ENCODE measurements at places on chromosomes 5 and 9.

DNA sequence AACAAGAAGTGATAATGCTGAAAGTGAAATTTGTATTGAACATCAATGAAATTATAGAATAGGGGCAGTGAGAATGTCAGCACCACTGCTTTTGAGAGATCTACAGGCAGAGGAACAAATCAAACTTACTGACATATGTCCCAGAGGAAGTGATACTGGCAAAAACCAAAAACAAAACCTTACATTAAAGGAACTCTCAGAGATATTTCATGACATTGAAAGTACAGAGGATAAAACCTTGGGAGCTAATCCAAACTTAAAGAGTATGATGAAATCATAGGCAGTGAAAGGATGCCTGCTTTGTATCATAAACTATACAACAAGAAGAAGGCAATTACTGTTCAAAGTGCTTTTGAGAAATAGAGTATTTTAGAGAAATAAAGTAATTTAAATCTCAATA is 90.4 kb upstream of the SV2C start:
- DNase-seq: no peak

- DNase-seq: no peak
Observed at GRCh38 chr5:153777681-153778581, 260.8 kb downstream of the FAM114A2 start.

- DNase-seq: no peak
Observed at GRCh38 chr5:34054400-34054729, 11.4 kb upstream of the C1QTNF3 start.

GRCh38 chr9:96116275-96117064 is 185.5 kb downstream of the HSD17B3 start:
- DNase-seq: no peak

- DNase-seq: no peak
Observed at GRCh38 chr9:4443439-4443838, 46.8 kb upstream of the SLC1A1 start.

GRCh38 chr5:54520438-54520846 is 2.9 kb downstream of the SNX18 start:
- peak; percentile 16 for DNase-seq

GRCh38 chr5:179149278-179149677 is 89.1 kb downstream of the ZNF354C start:
- DNase-seq: no peak

DNA sequence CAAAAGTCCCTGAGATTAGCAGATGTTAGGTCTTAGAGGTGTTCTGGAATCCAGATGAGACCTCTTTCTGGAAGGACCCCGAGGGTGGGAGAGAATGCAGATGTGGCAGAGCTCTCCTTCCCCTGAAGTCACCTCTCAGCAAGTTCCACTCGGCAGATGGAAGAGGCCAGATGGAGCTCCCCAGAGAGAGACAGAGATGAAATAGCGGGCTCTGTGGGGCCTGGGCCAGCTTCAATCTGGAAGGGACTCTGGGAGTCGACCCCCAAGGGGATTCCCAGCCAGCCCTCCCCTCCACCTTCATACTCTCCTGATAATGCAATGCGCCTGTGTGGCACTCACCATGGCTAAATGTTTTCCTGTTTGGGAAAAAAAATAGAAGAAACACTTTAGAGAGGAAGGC is 60.2 kb downstream of the WNK2 start:
- peak; percentile 78 for DNase-seq

DNA sequence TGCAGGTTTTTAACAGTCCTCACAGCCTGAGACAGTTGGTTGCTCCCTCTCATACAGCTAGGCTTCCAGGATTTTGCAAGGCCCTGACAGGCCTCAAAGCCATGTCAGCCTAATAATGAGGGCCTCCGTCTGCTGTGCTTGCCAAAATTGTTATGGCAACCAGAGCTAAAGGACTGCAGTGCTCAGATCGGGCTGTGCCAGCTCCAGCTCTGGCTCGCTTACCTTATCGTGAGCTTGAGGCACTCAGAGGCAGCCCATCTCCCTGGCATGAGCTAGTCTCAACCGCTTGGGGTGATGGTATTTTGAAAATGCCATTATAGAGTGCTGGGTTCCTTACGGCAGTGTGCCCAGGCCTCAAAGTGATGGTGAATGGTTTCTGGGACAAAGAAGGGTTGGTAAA is 8.4 kb downstream of the MTAP start:
- DNase-seq: peak; percentile 4

DNA sequence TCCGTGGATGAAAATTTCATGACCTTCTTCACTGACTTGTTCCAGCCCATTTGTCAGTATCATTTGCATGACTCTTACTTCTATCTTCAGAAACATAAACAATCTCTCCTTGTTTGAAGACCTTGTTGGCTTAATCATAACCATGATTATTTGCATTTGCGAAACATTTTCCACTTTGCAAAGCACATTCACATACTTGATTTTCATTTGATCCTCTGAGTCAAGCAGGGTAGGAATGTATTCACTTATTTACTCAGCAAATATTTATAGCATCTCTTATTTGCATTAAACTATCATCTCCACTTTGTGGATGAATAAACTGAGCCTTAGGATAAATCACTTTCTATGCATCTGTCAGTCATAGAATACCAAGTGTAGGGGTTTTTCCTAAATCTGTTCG is 343.0 kb upstream of the SGCD start:
- DNase-seq: no peak
